ENCODE measurements at places on chromosomes 16 and 17.

GRCh38 chr16:86495756-86496261 is 14.5 kb upstream of the FOXF1 start:
- DNase-seq = no peak

GRCh38 chr17:76076765-76077583 is 2.0 kb upstream of the ZACN start:
- no peak for DNase-seq

- DNase-seq = no peak
Observed at GRCh38 chr17:82282239-82283207, 9.0 kb upstream of the CSNK1D start.

DNA sequence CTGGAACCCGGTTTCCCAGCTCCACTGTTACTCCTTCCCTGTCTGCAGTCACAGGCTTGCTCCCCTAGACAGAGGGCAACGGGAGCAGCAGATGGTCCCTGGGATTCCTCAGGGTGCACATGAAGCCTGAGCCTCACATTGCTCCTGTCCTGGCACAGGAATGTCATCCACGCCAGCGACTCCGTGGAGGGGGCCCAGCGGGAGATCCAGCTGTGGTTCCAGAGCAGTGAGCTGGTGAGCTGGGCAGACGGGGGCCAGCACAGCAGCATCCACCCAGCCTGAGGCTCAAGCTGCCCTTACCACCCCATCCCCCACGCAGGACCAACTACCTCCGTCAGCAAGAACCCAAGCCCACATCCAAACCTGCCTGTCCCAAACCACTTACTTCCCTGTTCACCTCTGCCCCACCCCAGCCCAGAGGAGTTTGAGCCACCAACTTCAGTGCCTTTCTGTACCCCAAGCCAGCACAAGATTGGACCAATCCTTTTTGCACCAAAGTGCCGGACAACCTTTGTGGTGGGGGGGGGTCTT is 1.6 kb upstream of the DECR2 start:
- DNase-seq = no peak

- no peak for DNase-seq
Observed at GRCh38 chr16:67101311-67102082, 8.2 kb upstream of the PHAF1 start.

- peak; percentile 19 for DNase-seq
Observed at GRCh38 chr16:3654249-3654991, at the start of gene DNASE1. Gene DNASE1 (plus strand): TSS chr16:3654691. CDS start chr16:3655374, 683 bp downstream.

- no peak for DNase-seq
Observed at GRCh38 chr17:76195281-76196096, 44.8 kb downstream of the RNF157 start.

- no peak for DNase-seq
Observed at GRCh38 chr16:56625943-56626654, 518 bp downstream of the MT1E start.

DNA sequence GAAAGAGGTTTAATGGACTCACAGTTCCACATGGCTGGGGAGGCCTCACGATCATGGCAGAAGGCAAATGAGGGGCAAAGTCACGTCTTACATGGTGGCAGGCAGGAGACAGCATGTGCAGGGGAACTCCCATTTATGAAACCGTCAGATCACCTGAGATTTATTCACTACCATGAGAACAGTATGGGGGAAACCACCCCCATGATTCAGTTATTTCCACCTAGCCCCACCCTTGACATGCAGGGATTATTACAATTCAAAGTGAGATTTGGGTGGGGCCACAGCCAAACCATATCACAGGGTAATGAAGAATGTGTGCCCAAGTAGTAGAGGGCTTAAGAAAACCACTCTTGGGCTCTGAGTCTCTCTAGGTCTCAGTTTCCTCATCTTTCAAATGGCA is 85.1 kb downstream of the PRKCB start:
- DNase-seq = no peak

All from bone marrow (tissue), 2 donors.